Fibroblast of gingiva (primary cell): ENCODE measurements at places on chromosomes 1 and 21.
A peak's percentile ranks its signal among the peaks of the same experiment; 100 is the strongest.

DNA sequence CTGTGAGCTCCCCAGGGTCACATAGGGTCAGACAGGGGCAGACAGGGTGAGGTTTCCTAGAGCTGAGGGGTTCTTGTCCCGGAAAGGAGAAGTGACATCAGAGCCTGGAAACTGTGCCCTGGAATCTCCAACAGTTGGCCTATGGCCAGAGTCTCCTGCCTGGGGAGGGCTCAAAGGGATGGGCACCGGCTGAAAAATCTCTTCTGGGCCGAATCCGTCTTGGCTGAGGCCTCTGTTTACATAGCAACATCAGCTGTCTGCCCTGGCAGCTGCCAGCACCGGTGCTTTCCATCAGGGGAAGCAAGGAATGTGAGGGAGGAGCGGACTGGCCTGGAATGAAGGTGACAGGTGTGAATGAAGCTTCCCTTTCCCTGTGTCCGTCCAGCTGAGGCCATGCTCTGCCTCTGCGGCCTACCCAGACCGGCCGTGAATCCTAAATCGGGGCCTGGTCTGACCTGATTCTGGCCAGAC, 30.7 kb downstream of the VASH2 start:
- DNase-seq, result no peak

GRCh38 chr1:172241540-172241939, 178.9 kb upstream of the C1orf105 start:
- no peak for DNase-seq

- DNase-seq, result no peak
Measured at GRCh38 chr1:30363031-30363430, 360.4 kb downstream of the MATN1 start.

- DNase-seq, result peak; percentile 82
Measured at GRCh38 chr1:2231532-2232254, 3.6 kb downstream of the SKI start.

GRCh38 chr1:199161766-199162303, 523.0 kb downstream of the PTPRC start:
- no peak for DNase-seq

GRCh38 chr1:180863158-180863775, 49.4 kb upstream of the KIAA1614 start:
- DNase-seq, result peak; percentile 32

GRCh38 chr1:119664067-119664466, 16.0 kb upstream of the ZNF697 start:
- no peak for DNase-seq

DNA sequence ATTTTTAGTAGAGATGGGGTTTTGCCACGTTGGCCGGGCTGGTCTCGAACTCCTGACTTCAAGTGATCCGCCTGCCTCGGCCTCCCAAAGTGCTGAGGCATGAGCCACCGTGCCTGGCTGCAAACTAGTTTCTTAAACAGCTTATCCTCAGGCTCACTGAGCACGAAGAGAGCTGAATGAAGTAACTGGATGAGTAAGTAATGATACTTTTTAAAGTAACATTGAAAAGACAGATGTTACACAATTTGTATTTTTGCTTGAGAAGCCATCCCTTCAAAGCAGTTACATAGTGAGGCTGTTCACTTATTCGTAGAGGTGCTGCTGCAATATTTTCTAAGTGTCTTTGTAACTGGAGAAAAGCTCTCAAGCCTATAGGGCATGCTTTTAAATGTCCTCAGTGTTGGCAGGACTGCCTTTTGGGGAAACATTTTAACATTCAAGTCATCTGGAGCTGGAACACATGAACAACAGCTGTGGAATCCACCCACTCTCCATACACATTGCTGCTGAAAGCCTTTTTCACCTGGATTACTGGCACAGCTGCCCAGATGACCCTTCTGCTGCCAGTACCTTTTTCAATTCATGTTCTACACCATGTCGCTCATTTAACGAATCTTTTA, 2.7 kb upstream of the YBX1 start:
- DNase-seq, result peak; percentile 64

DNA sequence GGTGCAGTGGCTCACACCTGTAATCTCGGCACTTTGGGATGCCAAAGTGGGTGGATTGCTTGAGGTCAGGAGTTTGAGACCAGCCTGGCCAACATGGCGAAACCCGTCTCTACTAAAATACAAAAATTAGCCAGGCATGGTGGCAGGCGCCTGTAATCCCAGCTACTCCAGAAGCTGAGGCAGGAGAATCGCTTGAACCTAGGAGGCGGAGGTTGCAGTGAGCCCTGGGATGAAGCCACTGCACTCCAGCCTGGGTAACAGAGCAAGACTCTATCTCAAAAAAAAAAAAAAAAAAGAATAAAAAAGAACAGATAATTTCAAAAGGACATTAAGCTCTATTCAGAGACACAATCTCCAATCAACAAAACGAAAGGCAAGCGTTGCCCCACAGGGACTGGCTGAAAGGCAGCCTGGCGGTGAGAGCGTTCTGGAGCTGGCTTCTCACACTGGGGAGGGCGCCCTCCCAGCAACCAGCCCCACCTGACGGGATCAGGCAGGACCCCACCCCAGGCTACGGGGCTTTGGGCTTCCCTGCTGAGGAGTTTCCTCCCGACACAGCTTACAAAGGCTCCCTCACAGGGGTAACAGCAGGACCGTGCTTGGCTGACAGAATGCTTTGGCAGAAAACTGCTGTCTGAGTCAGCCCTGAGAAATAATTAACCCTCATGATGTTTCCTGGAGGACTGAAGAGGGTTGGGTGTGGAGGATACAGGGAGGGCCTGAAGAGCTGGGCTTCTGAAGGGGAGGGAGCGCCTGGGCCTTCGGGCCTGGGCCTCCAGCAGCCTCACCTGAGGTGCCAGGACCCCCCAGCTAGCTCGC, 31.1 kb upstream of the SRP9 start:
- DNase-seq, result peak; percentile 81

DNA sequence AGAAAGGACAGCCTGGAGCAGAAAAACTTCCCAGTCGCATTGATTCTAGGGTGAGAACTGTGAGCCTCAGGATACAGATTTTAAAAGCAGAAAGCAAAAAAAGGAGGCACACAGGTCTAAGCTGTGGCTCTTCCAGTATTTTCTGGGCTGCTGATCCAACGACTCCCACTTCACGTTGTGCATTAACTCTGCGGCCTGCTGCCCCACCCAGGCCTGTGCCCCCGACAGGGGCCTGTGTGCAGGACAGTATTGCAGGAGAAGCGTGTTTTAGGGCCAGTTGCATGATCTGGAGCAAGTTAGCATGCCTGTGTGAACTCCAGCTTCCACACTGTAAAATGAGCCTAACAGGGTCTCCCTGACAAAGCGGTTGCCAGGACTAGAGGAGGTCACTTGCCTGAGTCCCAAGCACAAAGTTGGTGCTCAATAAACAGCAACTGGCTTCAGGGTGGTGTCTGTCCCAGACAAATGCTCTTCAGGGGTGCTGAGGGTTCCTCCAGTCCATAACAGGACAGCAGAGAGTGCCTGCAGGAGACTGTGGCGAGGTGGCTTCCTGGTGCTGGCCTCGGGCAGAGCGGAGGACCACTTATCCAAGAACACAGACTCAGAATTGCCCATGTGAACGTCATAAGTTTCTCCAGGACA, 66.8 kb upstream of the RAB4A start:
- DNase-seq, result no peak

GRCh38 chr1:31568895-31569595, 7.3 kb upstream of the TINAGL1 start:
- no peak for DNase-seq

GRCh38 chr1:153535242-153536011, at the start of gene S100A6:
Gene S100A6 (minus strand): TSS chr1:153535991. CDS start chr1:153535339, 652 bp downstream.
- peak; percentile 79 for DNase-seq

- no peak for DNase-seq
Measured at GRCh38 chr1:202569393-202570322, 140.6 kb downstream of the SYT2 start.

- peak; percentile 62 for DNase-seq
Measured at GRCh38 chr1:116334015-116334547, 39.0 kb upstream of the ATP1A1 start.

GRCh38 chr1:34603594-34603993, 151.3 kb upstream of the GJB5 start:
- DNase-seq, result no peak

GRCh38 chr1:160437432-160438316, 37.3 kb downstream of the VANGL2 start:
- DNase-seq, result no peak

GRCh38 chr1:76179219-76179698, 104.7 kb downstream of the ST6GALNAC3 start:
- no peak for DNase-seq

DNA sequence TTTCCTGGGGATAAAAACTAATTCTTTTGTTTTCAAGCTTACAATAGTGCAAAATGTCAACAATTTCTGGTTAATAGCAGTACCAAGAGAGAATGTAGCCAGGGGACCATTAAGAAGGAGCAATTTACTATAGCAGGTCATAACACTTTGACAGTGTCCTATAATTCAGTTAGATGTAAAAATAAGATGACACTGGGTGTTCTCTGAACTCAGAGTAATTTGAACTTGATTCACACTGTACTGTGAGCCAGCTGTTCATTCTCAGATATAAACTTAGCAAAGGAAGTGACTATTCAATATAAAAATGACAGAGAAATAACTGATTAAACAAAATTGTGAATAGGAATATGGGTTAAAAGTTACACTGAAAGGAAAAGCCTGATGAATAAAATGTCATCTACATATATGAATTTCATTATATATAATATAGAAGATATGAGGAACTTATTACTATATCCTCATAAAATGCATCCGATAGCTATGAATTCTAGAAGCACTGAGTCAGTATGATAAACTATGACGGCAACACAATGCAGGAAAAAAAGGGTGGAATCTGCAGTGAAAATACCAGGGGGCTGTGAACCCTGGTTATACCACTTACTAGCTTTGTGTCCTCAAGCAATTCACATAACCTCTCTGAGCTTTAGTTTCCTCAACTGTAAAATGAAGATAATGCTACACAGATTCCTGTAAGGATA, 135.9 kb downstream of the ACBD6 start:
- no peak for DNase-seq

DNA sequence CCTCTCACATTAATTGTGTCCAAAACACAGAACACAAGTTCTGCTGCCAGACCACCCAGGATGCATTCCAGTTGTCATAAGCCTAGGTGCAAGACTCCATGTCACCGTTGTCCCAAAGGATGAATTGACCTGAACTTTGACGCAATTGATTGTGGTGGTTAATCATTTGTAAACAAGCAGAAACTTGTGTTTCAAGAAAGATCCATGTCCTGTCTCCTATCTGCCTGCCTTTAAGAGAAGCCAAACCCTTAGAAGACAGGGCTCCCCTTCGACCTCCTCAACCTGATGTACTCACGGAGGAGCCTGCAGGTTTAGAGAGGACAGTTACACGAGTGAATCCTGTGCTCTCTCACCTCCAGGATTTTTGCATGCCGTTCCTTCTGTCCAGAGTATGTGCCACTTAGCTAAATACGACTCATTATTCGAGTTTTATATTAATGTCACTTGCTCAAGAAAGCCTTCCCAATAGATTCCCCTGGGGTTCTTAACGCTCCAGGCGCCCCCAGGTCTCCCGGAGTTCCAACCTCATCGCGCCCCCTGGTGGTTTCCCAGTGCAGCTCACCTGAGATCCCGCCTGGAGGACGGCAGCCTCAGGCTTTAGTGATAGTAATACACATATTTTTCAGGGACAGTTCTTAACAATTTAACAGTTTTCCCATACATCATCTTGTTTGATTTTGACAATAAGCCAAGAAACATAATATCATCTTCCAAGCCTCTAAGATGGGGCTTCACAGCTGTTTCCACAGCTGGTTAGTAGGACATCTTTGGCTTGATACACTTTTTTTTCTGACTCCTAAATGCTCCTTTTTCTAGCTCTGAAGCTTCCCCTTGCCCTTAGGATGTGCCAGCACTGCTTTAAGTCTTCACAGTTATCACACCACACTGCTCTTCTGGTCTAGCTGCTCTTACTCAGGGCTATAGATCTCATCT, 2.4 kb upstream of the C8B start:
- no peak for DNase-seq

- DNase-seq, result peak; percentile 84
Measured at GRCh38 chr1:36351227-36351977, 28.0 kb upstream of the EVA1B start.

DNA sequence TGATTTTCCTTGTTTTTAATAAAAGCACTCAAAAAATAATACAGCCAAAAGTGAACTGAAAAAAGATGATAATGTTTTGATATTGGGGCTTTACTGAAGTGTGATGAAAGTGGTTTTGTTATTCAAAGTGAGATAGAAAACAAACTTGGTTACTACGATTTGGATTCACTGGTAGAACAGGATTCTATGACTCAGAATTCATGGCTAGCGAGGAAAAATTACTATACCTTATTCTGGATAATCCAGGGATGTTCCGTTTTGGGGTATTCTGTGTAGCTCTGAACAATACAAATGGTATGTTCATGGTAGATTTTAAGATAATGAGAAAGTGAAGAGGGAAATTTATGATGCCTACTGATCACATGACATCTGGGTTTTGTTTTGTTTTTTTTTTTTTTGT, 117.7 kb downstream of the NRDC start:
- no peak for DNase-seq

- no peak for DNase-seq
Measured at GRCh38 chr1:198102454-198102827, 54.4 kb upstream of the NEK7 start.

- DNase-seq, result no peak
Measured at GRCh38 chr1:174942547-174943255, 57.0 kb upstream of the CACYBP start.

DNA sequence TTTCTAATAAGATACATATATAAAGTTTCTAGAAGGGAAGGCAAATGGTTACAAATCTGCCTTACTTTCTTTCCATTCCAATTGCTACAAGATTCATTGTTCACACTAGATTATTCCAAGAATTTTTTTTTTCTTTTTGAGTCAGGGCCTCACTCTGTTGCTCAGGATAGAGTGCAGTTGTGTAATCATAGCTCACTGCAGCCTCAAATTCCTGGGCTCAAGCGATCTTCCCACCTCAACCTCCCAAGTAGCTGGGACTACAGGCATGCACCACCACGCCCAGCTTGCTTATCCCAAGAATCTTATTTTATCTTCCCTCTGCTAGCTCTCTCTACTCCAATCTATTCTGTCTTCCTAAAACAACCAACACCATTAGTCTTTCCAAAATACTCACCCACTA, 81.8 kb downstream of the KIAA0319L start:
- DNase-seq, result no peak

GRCh38 chr21:28538987-28539622, 453.6 kb downstream of the LTN1 start:
- DNase-seq, result peak; percentile 38

- DNase-seq, result peak; percentile 17
Measured at GRCh38 chr1:231493421-231494185, 34.9 kb upstream of the TSNAX start.

DNA sequence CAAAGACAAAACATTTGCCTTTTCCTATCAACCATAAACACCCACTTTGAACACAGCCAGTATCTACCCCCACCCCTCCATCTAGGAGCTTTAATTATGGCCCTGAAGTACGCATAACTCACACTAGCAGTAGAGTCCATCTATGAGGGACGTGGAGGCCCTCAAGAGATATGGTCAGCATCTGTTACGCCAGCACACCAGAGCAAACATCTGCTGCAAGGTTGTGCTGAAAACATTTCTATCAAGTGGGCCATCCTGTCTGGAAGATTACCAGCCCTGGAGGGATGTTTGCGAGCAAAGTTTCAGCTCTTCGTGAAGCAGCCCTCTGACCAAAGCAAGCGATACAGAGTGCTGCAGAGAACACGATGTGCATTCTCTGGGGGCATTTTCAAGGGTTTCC, 74.6 kb downstream of the SLC45A1 start:
- no peak for DNase-seq

GRCh38 chr1:91749788-91750231, 136.1 kb downstream of the TGFBR3 start:
- peak; percentile 82 for DNase-seq

- DNase-seq, result no peak
Measured at GRCh38 chr1:243930822-243931671, 81.0 kb upstream of the AKT3 start.
